Ureter (tissue), 1 donor: ENCODE measurements at places on chromosomes 4 and X. TPM values are rescaled to one million over a fixed set of nuclear protein-coding genes. Genes with fewer than 3 reads are reported as not detected.

The TMSB15A gene
- total RNA-seq, result not detected

The PCYT1B gene
- total RNA-seq, result 0.78 TPM

The HS3ST1 gene
- 9.8 TPM for total RNA-seq

The ESX1 gene
- not detected for total RNA-seq

The TMPRSS11F gene
- total RNA-seq, result not detected

The TRAPPC2 gene
- total RNA-seq, result 17.4 TPM

The GASK1B gene
- total RNA-seq, result 30.8 TPM

The FGF5 gene
- not detected for total RNA-seq

The LRP2BP gene
- total RNA-seq, result 2.1 TPM

The CWH43 gene
- 17.3 TPM for total RNA-seq

The HELT gene
- total RNA-seq, result not detected

GRCh38 chr4:105122350-105122749 is 24.3 kb upstream of the TET2 start:
- DNase-seq, result no peak

DNA sequence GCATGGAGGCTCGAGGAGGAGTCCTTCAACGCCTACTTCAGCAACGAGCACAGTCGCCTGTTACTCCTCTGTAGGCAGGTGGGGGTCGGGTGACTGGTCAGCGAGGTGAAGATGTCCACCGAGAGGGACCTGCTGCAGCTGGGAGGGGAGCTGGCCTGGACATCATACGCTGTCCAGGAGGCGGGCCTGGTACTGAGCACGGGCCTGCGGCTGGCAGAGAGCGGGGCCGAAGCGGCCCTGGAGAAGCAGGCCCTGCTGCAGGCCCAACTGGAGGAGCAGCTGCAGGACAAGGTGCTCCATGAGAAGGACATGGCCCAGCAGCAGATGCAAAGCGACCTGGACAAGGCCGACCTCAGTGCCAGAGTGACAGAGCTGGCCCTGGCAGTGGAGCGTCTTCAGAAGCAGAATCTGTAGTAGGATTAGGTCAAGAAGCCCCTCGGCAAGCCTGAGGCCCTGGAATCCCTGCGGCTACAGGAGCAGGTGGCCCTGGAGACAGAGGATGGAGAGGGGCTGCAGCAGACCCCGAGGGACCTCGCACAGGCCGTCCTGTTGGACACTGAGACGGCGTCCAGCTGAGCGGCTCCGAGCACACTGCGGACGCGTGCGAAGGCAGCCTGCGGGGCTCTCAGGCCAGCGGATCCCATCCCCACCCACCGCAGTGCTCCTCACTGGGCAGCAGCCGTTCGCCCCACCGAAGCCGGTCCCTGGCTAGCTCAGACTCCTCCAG is 11.9 kb downstream of the SMIM10L2A start:
- no peak for DNase-seq

DNA sequence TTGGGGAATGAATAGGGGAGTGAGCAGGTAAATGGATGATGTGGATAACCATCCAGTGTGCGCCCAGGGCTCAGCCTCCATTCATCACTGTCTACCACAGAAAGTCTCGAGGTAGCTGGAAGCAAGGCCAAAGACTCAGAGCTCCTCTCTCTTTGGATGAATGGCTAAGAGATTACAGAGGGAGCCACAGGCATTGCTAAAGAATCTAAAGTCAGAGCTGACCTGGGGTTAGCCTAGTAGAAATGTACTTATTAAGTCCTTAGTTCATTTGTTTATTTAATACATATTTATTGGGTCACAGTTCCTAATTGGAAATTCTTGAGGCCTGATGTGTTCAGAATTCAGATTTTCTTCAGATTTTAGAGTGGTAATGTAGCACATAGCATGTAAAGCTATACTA is 88.7 kb upstream of the HPF1 start:
- no peak for DNase-seq

DNA sequence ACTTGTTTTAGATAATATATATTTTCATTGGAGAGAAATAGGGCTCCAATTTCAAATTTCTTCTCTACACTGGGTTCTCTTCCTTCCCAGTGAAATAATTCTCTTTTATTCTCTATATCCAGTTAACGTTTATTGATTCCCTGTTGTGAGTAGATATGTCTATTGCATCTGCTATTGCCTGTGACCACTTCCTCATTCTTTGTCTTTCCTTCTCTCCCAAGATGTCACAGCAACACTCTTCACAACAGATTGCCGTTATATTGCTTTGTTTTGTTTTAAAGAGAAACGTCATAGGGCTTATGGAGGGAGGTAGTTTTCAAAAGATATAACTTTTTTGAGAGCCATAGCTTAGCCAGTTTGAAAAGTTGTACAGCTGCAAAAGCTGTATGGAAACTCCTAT is 343.8 kb downstream of the ARHGAP24 start:
- DNase-seq, result no peak

DNA sequence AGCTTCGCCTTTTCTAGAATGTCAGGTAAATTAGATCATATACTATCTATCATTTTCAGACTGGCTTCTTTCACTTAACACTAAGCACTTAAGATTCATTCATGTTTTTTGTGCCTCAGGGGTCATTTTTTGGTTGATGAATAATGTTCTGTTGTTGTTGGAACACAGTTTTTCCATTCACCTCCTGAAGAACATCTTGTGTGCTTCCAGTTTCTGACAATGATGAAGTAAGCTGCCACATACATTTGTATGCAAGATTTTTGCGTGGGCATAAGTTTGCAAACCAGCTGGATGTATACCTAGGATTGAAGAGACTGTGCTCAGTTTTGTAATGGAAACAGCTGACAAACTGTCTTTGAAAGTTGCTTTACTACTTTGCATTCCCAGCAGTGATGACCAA is 37.6 kb downstream of the MAGEA9 start:
- no peak for DNase-seq

- no peak for DNase-seq
Measured at GRCh38 chrX:36422368-36422767, 502.8 kb downstream of the CFAP47 start.

- no peak for DNase-seq
Measured at GRCh38 chr4:169142391-169142790, 128.4 kb downstream of the SH3RF1 start.

GRCh38 chr4:150385606-150386005 is 196.3 kb upstream of the MAB21L2 start:
- DNase-seq, result no peak

- no peak for DNase-seq
Measured at GRCh38 chrX:131262200-131262599, 26.9 kb downstream of the IGSF1 start.

GRCh38 chr4:151198748-151199147 is 78.2 kb upstream of the PRSS48 start:
- DNase-seq, result no peak

DNA sequence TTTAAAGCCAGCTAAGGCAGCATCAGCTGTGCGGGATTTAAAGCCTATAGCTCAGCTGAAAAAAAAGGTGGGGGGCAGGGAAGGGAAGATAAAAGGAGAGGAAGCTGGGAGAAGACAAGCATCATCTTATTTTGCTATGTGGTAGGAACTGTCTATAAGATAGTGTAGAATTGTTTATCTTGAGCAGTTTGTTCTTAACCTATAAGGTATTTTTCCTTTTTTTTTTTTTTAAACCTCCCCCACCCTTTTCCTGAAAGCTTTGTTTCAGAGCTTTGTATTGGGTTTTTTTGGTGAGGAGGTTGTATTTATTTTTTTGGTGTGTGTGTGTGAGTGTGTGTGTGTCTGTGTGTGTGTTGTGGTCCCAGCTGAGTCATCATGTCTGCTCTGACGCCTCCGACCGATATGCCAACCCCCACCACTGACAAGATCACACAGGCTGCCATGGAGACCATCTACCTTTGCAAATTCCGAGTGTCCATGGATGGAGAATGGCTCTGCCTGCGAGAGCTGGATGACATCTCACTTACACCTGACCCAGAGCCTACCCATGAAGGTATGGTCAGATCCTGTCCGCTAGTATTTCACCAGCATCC is 531 bp downstream of the RUFY3 start:
- no peak for DNase-seq

DNA sequence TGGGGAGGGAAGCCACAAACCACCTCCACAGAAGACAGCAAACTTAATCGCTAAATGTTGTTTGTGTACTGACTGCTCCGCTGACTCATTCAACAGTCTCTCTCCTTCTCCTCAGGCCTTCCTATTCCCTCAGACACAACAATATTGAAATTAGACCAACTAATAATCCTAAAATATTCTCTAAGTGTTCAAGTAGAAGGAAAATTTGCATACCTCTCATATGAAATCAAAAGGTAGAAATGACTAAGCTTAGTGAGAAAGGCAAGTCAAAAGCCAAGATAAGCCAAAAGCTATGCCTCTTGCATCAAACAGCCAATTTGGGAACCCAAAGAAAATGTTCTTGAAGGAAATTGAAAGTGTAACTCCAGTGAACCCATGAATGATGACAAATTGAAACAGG is 75.7 kb upstream of the ARHGAP24 start:
- no peak for DNase-seq

DNA sequence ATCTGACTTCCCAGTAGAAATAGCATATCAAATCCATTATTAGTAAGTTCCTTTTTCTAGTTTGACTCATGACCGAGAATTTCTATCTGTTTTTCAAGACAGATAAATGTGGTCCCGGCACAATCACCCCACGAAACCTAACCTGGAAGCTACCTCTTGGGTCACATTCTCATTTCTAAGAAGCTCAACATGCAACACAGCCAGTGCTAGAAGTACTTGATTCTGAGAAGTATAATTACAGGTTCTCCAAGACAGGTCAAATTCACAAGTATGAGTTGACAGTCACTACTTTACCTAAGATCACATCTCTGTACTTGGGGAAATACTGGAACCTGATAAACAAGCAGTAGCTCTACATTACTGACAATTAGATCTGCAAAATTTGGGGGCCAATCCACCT is 54.0 kb upstream of the PLAC1 start:
- DNase-seq, result no peak

- no peak for DNase-seq
Measured at GRCh38 chr4:22428441-22428840, 87.4 kb downstream of the ADGRA3 start.

GRCh38 chrX:108186811-108187210 is 95.2 kb downstream of the ATG4A start:
- no peak for DNase-seq

GRCh38 chr4:76252271-76252653 is 741 bp downstream of the FAM47E start:
- DNase-seq, result no peak

- DNase-seq, result no peak
Measured at GRCh38 chrX:45758738-45759397, 558.2 kb upstream of the DIPK2B start.

DNA sequence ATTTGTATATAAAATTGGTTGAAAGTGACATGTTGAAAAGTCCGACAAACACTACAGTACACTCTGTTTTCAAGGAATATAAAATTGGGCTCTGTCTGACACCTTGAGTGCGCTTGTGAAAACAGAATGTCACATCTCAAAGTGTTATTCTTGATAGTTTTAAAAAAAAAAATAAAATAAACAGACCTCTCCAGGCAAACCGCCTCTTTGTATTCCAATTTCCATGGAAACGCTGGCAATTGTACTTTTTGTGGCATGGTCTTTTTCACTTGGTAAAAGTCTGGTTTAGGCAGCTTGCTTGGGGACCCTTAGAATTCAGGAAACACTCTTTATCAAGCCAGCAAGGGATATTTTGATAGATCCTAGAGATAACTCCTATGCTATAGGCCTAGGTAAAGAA is 302.5 kb downstream of the RAB28 start:
- DNase-seq, result no peak

GRCh38 chr4:46081248-46081647 is 42.6 kb downstream of the GABRG1 start:
- no peak for DNase-seq

DNA sequence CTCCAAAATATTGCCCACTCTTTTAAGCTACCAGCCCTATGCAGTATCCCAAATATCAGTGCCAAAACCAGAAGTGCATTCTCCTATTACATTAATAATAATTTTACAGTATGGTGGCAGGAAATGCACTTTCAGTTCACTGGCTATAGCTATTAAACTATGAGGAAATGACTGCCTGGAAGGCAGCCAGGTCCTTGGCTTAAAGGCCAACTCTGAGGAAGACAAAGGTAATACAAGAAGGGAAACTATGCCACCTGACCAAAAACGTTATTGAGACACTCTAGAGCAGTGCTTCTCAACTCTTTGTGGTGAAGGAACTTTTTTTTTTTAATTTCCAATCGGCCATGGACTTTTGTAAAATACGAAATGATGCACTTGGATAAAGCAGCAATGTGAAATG is 133.6 kb upstream of the VAMP7 start:
- peak; percentile 49 for DNase-seq

DNA sequence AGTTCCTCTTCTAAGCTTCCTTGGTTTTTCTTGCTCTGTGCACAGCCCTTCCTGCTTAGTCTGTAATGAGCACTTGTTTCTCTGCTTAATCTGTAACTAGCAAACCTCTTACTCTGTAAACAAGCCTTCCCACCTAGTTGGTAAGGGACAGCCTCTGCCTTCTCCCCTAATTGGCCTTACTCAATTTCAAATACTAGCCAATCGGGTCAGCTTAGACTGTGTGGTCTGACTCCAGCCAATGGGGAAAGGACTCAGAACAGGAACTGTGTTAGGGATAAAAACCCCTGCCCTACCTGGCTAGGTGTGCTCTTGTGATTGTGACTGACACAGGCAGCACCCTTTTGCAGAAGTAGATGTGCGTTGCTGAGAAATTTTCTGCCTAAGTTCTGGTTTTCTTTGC is 136.5 kb upstream of the AADAT start:
- DNase-seq, result peak; percentile 50

DNA sequence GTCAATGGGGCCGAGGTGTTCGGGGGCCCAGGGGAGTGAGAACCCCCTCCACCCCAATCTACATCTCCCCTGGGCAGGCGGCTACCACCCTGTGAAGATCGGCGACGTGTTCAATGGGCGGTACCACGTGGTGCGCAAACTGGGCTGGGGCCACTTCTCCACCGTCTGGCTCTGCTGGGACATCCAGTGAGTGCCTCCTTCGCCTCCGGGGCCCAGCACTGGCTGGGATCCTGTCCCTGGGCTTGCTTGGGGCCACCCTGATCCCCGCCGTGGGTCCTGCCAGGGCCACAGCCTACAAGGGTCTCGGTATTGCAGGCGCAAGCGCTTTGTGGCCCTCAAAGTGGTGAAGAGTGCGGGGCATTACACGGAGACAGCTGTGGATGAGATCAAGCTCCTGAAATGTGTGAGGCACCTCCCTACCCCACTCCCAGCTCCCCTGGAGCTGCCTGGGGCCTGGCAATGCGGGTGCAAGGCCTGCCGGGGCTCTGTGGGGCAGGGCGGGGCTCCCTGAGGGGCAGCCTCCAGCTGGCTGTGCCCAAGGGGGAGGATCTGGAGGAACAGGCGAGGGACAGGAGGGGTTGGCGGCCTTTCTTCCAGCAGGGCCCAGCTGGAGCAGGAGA is 697 bp downstream of the SRPK3 start:
- DNase-seq, result no peak

DNA sequence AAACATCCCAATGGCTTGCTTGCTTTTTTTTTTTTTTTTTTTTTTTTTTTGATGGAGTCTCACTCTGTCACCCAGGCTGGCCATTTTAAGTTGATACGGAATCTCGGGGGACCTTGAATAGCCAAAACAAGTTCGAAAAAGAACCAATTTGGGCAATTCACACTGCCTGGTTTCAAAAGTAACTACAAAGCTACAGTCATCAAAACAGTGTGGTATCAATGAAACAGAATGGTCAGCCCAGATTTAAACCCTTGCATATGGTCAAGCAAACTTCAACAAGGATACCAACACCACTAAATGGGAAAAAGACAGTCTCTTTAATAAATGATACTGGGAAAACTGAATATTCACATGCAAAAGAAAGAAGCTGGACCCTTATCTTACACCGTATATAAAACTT is 41.8 kb downstream of the BRCC3 start:
- DNase-seq, result no peak
